Stimulated activated CD8-positive, alpha-beta memory T cell treated with anti-CD3 and anti-CD28 coated beads, Interleukin-4, amount 100 ng/mL, for 4 hours (primary cell): ENCODE measurements at places on chromosomes 11 and 22.

DNA sequence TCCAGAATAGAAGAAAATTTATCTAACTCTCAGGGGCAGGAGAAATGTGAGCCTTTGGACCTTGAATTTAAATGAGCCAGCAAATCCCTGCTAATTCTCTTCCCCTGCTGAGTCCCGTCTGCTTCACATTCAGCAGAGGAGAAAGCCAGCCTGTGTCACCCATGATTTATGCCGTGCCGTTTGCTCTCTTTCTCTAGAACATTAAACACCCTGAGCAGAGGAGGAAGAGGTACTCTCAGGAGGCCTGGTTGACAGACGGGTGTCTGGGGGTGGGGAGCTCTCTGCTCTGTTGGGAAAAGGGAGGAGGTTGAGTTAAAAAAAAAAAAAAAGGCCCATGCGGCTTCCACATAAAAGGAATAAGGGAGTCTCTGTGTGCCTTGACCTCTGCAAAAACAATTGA lies 11.3 kb upstream of the MTMR3 start:
- no peak for DNase-seq

DNA sequence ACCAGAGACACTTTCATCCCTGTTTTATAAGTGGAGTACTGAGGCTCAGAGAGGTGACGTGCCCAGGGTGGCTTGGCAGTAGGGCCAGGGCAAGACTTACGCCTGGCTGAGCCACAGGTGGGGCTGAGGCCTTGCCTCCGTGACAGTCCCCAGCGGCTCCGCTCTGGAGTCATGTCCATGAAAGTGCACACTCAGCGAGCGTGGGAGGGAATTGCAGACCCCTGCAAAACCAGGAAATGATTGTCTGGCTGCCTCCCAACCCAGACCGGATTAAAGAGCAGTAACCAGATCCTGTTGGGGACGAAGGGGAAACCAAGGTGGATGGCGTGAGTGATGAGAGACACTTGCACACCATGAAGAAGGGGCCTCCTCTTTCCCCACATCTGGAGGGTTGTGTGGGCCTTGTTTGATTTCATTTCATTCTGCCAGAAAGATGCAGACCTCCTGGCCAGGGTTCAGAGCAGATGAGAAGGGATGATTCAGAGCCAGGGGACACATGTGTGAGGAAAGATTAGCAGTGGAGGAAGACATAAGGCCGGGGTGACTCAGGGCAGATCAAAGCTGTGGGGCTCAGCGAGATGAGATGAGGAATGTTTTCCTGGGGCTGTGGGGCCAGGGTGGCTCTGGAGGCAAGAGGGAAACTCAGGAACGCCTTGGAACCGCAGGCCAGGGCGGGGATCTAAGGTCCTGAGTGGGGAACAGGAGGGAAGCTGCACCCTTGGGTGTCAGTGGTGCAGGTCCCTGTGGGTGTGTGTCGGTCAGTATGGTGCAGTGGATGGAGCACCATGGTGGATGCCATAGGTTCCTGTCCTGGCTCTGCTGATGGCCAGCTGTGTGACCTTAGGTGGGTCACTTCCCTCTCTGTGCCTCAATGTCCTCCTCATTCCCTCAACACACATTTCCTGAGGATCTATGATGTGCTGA lies 29.9 kb upstream of the LRRC32 start:
- no peak for DNase-seq

DNA sequence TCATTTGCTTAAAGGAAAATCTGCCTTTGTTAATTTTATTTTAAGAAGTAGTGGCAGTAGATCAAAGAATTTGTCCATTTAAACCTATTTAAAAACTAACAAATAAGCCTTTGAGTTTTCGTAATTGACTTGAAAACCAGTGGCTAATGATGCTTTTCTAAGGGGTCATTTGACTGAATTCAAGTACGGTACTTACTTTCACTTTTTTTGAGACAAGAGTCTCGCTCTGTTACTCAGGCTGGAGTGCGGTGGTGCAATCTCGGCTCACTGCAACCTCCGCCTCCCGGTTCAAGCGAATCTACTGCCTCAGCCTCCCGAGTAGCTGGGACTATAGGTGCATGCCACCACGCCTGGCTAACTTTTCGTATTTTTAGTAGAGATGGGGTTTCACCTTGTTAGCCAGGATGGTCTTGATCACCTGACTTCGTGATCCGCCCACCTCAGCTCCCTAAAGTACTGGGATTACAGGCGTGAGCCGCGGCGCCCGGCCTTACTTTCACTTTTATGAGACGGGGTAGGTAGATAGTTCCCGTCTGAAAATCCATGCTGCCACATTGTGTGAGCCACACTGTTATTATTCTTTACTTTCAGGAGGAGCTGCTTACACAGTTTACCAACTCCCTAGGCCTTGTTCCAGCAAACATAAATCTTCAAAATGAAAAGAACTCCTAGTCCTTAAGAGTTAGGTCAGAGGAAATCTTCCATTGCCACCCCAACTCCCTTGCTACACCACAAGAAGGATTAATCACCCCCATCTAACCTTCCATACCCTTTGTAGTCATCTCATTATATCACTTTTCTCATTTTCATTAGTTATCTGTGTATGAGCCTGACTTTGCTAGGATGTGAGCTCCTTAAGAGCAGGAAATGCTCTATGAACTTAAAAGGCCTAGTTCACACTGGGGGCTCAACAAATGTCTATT lies 926.6 kb upstream of the CCDC90B start:
- no peak for DNase-seq

DNA sequence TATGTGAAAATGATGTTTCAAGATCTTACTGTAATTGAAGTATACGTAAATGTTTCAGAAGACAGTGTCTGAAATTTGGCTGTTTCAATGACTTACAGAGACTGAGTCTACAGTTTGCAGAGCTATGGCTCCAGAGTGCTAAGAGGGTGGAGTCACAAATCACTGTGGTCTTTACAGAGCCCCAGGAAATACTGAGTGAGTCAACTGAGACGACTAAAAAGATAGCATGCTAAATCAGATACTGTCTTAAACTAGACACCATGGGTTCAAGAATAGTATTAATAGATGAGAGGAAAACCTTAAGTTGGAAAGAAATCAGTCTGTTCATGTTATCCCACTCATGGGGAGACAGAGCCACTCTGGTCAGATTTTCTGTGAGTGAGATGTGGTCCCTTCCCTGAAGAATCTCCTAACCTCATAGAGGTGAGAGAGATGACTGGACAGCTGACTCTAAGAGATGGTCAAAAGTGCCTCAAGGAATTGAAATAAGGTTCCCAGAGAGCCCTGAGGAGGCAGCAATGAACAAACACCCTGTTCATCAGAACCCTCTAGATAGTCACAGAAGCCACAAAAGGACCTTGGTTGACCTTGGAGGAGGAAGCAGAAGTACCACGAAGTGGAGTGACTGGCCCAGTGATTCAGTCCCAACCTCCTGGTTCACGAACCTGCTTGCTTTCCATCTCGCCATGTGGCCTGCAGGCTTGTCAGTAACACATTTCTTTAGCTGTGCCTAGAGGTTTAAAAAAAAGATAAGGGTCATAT lies 30.2 kb downstream of the C11orf91 start:
- DNase-seq, result no peak

DNA sequence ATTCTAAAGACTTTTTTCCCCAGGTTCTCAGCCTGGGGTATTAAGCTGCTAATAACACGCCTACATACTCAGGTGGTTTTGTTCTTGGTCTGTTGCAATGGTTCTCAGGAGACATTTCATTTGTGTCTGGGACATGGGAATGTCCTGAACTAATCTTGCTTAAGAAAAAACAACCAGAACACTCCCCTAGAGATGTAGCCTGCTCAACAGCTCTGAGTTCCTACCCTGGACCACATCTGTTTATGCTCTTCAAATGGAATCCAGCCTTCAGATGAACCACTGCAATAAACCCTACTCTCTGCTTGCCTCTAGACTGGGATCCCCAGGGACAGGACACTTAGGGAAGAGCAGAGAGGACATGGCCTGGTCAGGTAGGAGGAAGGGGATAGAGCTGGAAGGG lies 29.9 kb downstream of the RELT start:
- no peak for DNase-seq

GRCh38 chr11:36408498-36409136 lies 101.5 kb downstream of the TRAF6 start:
- DNase-seq, result no peak

- peak; percentile 29 for DNase-seq
Measured at GRCh38 chr22:29040385-29041275, 21.0 kb downstream of the C22orf31 start.

GRCh38 chr11:97645736-97646135 lies 1255.9 kb downstream of the JRKL start:
- DNase-seq, result no peak
